Type B pancreatic cell (in vitro differentiated cells): ENCODE measurements at places on chromosomes 16 and 17. TPM values are rescaled to one million over a fixed set of nuclear protein-coding genes. Genes with fewer than 3 reads are reported as not detected.

DNA sequence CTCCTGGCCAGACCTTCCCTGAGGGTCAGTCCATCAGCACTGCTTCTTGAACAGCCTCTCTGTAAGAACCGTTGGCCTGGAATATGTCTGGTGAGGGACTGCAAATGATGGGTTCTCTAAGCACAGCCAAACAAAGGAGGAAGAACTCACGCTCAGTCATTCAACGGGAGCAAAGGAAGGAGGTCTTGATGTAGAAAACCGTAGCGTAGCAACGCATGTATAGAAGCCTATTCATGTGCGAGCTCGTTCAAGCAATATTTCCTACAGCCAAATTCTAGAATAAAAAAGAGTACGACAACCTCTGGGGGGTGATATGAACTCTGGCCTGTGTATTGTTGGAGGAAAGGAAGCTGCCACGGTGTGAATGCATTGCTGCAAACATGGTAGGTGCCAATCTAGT lies 64.2 kb downstream of the RGS9 start:
- no peak overlapping the region for H3K27ac ChIP-seq
- H3K4me1 ChIP-seq = peaks cover 6% of the 10 kb centered on the region
- peaks cover 4% of the 10 kb centered on the region for H3K27me3 ChIP-seq
- H3K36me3 ChIP-seq = no peaks in the 10 kb centered on the region
- H3K4me3 ChIP-seq = no peak overlapping the region
- DNase-seq = no peak

The E4F1 gene
- total RNA-seq = 24.9 and 30.4 TPM in 2 replicates

GRCh38 chr17:50903604-50904517 lies 37.7 kb upstream of the TOB1 start:
- peak overlapping the region; percentile 62 for H3K4me3 ChIP-seq
- peaks cover 51% of the 10 kb centered on the region for H3K4me1 ChIP-seq
- H3K27ac ChIP-seq = peak overlapping the region; percentile 90
- DNase-seq = no peak
- H3K27me3 ChIP-seq = no peaks in the 10 kb centered on the region
- peaks cover 3% of the 10 kb centered on the region for H3K36me3 ChIP-seq

The ROGDI gene
- 37.6 and 39.3 TPM in 2 replicates for total RNA-seq

The KCTD19 gene
- total RNA-seq = 0.56 TPM in 1 of 2 replicates, not detected in the other

DNA sequence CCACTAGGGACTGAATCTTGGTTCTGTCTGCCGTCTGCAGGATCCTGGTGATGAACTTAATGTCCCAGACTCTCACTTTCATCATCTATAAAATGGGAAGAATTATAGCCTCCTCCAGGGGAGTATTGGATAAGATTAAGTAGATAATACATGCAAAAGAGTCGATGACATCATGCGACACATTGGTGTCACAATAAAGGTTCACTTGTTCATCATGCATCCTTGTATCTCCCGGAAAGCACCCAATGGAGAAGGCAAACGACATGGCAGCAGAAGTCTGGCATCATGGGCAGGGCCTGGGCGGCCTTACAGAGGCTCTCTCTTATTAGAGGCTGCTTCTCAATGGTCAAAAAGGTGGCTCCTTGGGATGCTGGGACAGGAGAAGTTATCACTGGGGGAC lies 35.1 kb upstream of the CD300E start:
- no peaks in the 10 kb centered on the region for H3K36me3 ChIP-seq
- no peak overlapping the region for H3K4me3 ChIP-seq
- DNase-seq = no peak
- peaks cover 63% of the 10 kb centered on the region for H3K27me3 ChIP-seq
- H3K4me1 ChIP-seq = no peaks in the 10 kb centered on the region

GRCh38 chr16:14013571-14014283 lies 57.4 kb upstream of the MRTFB start:
- peaks cover 16% of the 10 kb centered on the region for H3K27me3 ChIP-seq
- H3K4me1 ChIP-seq = peaks cover 45% of the 10 kb centered on the region
- DNase-seq = no peak

- H3K27ac ChIP-seq = no peak overlapping the region
- H3K4me3 ChIP-seq = no peak overlapping the region
- H3K27me3 ChIP-seq = peaks cover 14% of the 10 kb centered on the region
- H3K4me1 ChIP-seq = peaks cover 10% of the 10 kb centered on the region
- no peaks in the 10 kb centered on the region for H3K36me3 ChIP-seq
- no peak for DNase-seq
Measured at GRCh38 chr16:7315813-7316212, 16.8 kb upstream of the RBFOX1 start.

DNA sequence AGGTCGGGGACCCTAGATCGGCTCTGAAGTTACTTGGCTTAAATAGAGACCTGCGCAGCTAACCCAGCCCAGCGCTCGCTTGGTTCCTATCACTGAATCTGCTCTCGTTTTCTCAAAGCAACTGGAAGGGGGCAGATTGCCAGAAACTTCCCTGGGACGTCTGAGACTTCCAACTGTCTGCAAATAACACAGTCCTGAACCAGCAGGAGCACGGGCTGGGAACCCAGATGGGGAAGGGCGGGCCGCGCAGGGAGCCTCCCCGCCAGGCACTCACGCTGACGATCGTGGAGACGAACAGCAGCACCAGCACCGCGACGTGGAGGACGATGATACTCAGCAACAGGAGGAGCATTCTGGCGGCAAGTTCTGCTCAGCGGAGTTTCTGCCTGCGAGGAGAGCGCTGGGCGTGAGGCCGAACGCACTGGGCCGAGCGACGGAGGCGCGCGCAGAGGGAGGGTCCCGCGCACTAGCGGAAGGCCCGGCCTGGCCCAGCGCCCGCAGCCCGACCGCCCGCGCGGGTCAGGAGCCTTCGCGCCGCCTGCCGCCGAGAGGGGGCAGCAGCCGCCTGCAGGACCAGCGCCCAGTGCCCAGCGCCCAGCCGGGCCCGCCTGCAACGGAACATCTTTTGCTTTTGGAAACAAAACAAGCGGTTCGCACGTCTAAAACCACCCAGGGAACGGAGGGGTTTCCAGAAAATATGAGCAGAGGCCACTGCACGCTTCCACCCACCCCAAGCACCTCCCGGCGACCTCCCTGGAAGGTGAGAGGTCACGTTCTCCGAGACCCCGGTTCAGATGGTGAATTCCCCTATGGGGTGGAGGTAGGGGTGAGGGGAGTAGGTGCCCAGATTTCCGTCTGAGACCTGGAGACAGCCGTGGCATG lies 4.5 kb downstream of the PMP22 start:
- H3K4me3 ChIP-seq = peak overlapping the region; percentile 94
- H3K27ac ChIP-seq = peak overlapping the region; percentile 70
- peaks cover 6% of the 10 kb centered on the region for H3K36me3 ChIP-seq
- peaks cover 17% of the 10 kb centered on the region for H3K4me1 ChIP-seq
- DNase-seq = peak; percentile 91

DNA sequence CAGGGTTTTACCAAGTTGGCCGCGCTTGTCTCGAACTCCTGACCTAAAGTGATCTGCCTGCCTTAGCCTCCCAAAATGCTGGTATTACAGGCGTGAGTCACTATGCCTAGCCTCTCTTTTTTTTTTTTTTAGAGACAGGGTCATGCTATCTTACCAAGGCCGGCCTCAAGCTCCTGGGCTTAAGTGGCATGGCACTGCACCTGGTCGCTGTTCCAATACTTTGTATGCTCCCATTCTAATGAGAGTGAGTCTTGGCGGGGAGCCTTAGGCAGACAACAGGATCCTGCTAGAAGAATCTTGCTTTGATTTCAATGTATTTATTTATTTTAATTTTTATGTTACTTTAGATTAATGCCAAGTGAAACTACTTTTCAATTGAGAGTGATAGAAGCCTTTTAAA lies 21.9 kb downstream of the TOM1L2 start:
- no peak overlapping the region for H3K4me3 ChIP-seq
- peaks cover 32% of the 10 kb centered on the region for H3K4me1 ChIP-seq
- peak overlapping the region; percentile 22 for H3K27ac ChIP-seq
- no peaks in the 10 kb centered on the region for H3K27me3 ChIP-seq
- peaks cover 8% of the 10 kb centered on the region for H3K36me3 ChIP-seq
- no peak for DNase-seq

The SEPTIN12 gene
- total RNA-seq = not detected in 2 replicates

GRCh38 chr16:8675183-8676159 lies 1.1 kb downstream of the ABAT start:
- DNase-seq = no peak
- H3K4me1 ChIP-seq = peaks cover 11% of the 10 kb centered on the region
- peaks cover 10% of the 10 kb centered on the region for H3K36me3 ChIP-seq
- no peaks in the 10 kb centered on the region for H3K27me3 ChIP-seq

DNA sequence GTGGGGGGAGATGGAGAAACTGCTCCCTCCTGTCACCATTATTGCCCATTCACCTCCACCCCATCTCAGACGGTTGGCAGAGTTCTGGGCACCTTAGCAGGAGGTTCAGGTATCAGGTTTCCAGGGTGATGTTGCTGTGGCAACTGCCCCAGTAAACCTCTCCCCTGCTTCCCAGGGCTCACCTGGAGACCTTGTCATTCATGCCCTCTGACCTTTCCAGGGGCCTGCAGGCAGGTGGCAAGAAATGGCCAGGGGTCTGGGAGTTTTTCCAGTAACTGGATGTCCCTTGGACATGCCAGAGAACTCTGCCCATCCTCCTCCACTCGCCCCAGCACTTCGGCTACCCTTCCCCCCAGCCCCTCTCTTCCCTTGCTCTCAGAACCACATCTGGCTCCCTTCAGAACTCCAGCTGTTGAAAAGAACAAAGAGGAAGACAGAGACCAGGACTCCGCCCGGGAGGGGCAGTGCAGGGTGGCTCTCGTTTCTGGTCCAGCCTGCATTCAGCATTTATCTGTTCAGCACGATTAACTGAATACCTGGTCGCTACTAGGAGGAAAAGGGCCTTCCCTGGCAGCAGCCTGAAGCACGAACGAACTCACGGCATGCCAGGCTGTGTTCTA lies 8.5 kb downstream of the MLLT6 start:
- no peak for DNase-seq
- no peak overlapping the region for H3K27ac ChIP-seq
- peaks cover 17% of the 10 kb centered on the region for H3K4me1 ChIP-seq
- no peaks in the 10 kb centered on the region for H3K27me3 ChIP-seq

- H3K27me3 ChIP-seq = peaks cover 36% of the 10 kb centered on the region
- no peak overlapping the region for H3K27ac ChIP-seq
- H3K4me1 ChIP-seq = peaks cover 21% of the 10 kb centered on the region
Measured at GRCh38 chr17:16486373-16487250, 5.4 kb downstream of the LRRC75A start.

DNA sequence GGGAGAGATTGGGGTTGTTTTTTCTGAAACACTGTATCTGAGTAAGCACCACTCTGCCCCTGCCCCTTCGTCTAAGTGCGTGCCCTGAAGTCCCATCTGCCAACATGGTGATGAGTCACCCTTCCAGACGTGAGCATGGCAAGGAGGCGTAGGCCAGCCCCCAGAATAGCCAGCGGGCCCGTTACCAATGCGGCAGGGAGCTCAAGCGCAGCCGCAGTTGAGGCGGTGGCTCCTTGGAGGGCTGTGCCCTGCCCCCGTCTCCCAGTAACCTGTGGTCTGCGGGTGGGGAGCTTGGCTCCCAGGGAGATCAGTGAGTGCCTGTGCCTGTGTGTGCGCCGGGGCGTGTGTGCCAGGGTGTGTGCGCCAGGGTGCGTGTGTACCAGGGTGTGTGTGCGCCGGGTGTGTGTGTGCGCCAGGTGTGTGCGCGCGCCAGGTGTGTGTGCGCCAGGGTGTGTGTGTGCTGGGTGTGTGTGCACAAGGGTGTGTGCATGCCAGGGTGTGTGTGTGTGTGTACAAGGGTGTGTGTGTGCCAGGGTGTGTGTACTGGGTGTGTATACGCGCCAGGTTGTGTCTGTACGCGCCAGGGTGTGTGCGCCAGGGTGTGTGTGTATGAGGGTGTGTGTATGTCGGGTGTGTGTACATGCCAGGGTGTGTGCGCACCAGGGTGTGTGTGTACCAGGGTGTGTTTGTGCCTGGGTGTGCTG lies 98.6 kb upstream of the CHMP6 start:
- H3K4me1 ChIP-seq = peaks cover 15% of the 10 kb centered on the region
- no peak overlapping the region for H3K4me3 ChIP-seq
- no peak overlapping the region for H3K27ac ChIP-seq
- no peak for DNase-seq
- H3K36me3 ChIP-seq = peaks cover 14% of the 10 kb centered on the region

The ABCA9 gene
- total RNA-seq = 0.19 and 5.0 TPM in 2 replicates

DNA sequence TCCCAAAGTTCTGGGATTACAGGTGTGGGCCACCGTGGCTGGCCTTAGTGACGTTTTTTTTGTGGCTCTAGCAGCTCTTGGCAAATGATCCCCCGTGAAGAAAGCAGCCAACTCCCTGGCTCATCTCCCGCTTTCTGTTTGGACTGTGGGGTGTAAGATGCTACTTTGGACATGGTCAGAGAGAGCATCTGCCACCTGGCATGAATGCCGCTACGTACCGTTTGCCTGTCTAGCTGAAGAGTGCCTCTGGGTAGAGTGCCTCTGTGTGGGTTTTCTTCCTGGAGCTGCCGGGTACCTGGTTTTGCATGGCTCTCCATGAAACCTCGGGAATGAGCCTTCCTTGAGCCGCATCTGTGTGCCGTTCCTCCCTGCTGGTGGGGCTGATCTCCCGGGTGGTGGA lies 34.3 kb downstream of the NDEL1 start:
- no peak for DNase-seq
- peaks cover 6% of the 10 kb centered on the region for H3K4me1 ChIP-seq
- peaks cover 24% of the 10 kb centered on the region for H3K36me3 ChIP-seq
- H3K27ac ChIP-seq = no peak overlapping the region

The RCVRN gene
- total RNA-seq = 0.14 TPM in 1 of 2 replicates, not detected in the other

The CD7 gene
- 1.4 and 1.6 TPM in 2 replicates for total RNA-seq

- no peaks in the 10 kb centered on the region for H3K27me3 ChIP-seq
- no peaks in the 10 kb centered on the region for H3K4me1 ChIP-seq
- peaks cover 15% of the 10 kb centered on the region for H3K36me3 ChIP-seq
Measured at GRCh38 chr16:70157105-70157476, 16.5 kb upstream of the CLEC18C start.

- H3K4me1 ChIP-seq = peaks cover 5% of the 10 kb centered on the region
- peaks cover 22% of the 10 kb centered on the region for H3K36me3 ChIP-seq
- H3K27me3 ChIP-seq = no peaks in the 10 kb centered on the region
- H3K4me3 ChIP-seq = no peak overlapping the region
- DNase-seq = no peak
- H3K27ac ChIP-seq = no peak overlapping the region
Measured at GRCh38 chr17:67157732-67158639, 87.0 kb downstream of the HELZ start.

DNA sequence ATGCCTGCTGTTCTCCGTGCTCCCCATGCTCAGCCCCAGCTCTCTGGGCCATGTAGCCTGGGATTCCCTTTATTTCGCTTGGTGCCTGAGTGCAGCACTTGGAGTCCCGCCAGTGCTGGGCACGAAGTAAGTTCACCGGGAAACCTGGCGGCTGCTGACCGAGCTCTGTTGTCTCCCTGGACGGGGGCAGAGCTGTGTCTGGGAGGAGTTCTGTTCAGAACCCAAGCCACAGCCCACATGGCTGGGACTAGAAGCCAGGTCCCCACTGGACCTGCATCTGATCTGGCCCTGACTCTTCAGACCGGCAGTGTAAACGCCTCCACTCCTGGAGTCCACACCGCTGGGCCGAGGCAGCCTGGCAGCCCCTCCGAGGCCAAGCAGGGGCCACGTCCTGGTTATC lies 37.5 kb upstream of the CIBAR2 start:
- no peak for DNase-seq
- H3K4me3 ChIP-seq = no peak overlapping the region
- H3K27ac ChIP-seq = no peak overlapping the region
- peaks cover 38% of the 10 kb centered on the region for H3K4me1 ChIP-seq
